Activated T-cell treated with anti-CD3 and anti-CD28 coated beads, Interleukin-2, amount 50 U/mL, for 4 hours (primary cell): ENCODE measurements at places on chromosomes 6 and 20. TPM values are rescaled to one million over a fixed set of nuclear protein-coding genes. Genes with fewer than 3 reads are reported as not detected.

Gene SLC52A3
- total RNA-seq: not detected

GRCh38 chr6:90967471-90967870 lies 380.6 kb upstream of the MAP3K7 start:
- no peak for DNase-seq

GRCh38 chr6:169251822-169252504 lies 1.7 kb downstream of the THBS2 start:
- DNase-seq: no peak

Gene BPIFB4
- not detected for total RNA-seq

DNA sequence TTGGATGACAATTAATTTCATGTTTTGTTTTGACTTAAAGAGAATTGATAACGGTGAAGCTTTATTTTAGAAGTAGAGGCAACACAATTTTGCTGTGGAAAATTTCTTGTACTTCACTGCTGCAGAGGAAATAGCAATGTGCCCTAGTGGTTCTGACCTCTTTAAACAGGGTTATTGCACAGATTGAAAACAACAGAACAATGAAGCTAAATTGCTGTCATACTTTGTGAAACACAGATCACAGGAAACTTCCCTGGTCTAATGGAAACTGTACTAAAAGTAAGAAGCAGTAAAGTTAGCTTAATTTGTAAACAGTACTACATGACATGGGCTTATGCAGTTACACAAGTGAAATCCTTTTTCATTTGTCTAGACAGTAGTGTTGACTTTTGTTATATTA lies 31.3 kb downstream of the OR2A4 start:
- no peak for DNase-seq

Gene RIPOR3
- 0.63 TPM for total RNA-seq
